Activated CD4-positive, alpha-beta T cell treated with anti-CD3 and anti-CD28 coated beads, Interleukin-2, amount 50 U/mL, for 24 hours (primary cell): ENCODE measurements at places on chromosomes 6 and 20.

- no peak for DNase-seq
These were observed 51.3 kb downstream of the RNASET2 start for GRCh38 chr6:166905013-166905412.

GRCh38 chr6:108263371-108263770, 2.5 kb upstream of the SNX3 start:
- no peak for DNase-seq

- DNase-seq, result no peak
These were observed 350.8 kb downstream of the EPM2A start for GRCh38 chr6:145384503-145384902.

DNA sequence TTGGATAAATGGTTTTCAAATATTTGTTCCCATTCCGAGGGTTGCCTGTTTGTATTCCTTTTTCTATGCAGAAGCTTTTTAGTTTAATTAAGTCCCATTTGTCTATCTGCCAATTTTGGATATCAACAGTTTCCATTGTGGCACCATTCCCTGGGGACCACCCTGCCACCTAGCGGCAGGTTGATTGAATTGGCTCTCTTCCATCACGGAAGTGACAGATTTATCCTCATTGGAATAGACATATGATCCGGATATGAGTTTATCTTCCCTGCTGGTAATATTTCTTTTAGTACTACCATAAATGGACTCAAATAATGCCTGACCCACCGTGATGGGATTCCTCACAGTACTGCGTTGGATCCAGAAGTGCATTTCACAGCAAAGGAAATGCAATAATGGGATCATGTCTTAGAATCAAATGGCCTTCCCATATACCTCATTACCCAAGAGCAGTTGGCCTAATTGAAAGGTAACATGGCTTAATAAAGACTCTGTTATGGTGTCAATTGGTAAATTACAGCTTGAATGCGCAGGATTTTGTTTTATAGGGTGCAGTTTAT, 327.0 kb downstream of the BMP2 start:
- no peak for DNase-seq
